ENCODE measurements at places on chromosomes 6 and 20. TPM values are rescaled to one million over a fixed set of nuclear protein-coding genes. Genes with fewer than 3 reads are reported as not detected.

- DNase-seq: no peak
Measured at GRCh38 chr6:129104131-129104530, 221.2 kb downstream of the LAMA2 start.

Gene TBXT
- not detected for total RNA-seq

Gene TRIM15
- total RNA-seq: 0.86 TPM

- DNase-seq: peak; percentile 62
Measured at GRCh38 chr6:21935561-21936028, 342.0 kb downstream of the SOX4 start.

Gene OR12D3
- total RNA-seq: not detected

DNA sequence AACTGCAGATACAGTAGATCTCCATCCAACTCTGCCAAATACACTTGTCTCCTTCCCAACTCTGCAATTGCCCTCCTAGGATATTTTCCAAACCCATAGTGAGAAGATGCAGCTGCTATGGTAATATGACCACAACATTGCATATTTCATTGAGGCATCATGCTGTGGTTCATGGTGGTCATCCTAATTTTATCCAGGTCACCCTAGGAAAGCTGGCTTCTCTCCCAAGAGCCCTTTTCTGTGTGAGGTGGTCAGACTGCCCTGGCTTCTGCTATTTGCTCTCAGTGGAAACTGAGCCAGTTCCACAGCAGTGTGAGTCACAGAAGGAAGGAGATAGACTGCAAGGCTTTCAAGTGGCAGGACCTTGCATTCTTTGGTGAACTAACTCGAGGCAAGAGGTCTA is 5.5 kb downstream of the OGFRL1 start:
- DNase-seq: peak; percentile 8

DNA sequence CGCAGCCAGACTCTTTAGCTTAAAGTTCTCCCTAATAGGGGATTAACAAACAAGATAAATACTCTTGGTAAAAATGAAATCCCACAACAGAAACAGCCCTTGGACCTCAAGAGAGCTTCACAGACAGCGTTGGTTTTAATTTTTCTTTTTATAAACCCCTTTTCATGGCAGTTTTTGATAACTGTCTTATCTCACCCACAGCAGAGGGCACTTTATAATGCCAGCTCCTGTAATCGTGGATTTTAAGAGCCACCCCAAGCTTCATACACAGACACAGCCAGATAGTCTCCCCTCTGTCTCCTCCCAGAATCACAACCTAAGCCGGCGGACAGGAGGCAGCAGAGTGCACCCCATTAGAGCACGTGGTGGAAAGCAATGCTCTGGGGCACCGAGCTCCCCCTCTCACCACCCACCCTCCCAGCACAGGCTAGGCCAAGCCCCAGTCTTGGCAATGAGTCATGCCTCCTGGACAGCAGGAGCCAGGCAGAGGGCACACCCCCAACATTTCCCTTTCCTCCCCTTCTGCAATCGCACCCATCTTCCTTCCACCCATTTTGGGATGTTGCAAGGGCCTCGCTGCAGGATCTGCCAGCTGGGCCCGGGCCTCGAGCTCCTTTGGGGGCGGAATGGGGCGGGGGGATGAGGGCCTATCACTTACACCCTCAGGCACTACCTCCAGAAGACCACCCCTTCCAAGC is 2.4 kb downstream of the JAG1 start:
- peak; percentile 97 for DNase-seq

DNA sequence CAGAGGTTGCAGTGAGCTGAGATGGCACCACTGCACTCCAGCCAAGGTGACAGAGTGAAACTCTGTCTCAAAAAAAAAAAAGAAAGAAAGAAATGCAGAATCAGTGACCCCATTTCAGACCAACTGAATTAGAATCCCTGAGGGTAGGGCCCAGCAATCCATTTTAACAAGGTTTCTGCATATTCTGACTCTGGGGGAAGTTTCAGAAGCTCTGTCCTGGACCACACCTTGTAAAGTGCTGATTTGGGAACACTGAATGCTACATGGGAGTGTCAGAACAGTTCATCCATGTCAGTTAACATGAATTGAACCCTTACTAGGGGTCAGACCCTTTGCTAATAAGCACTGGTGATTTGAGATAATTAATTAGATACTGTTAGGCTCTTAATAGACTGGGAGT is 52.0 kb downstream of the SNAP25 start:
- DNase-seq: no peak

Gene TOMM6
- 229 TPM for total RNA-seq

- peak; percentile 92 for DNase-seq
Measured at GRCh38 chr20:48620507-48621375, 207.1 kb downstream of the PREX1 start.

- DNase-seq: no peak
Measured at GRCh38 chr6:64890609-64891008, 816.4 kb downstream of the EYS start.

DNA sequence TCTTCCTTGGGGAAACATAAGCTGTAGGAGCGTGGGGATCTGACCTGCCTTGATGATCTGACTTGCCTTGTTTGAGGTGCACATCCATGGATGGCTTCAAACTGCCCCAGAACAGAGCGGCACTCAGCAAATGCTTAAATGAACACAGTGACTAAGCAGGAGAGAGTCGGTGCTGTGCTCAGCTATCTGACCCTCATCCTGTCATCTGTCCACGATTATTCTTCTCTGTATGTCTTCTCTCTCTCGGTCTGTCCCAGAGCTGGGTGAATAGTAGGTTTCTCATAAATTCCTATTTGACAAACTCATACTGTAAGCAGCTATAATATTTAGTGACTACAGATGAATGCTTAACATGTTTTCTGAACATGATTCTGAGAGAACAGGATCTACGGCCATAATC is 37.3 kb downstream of the TRAM2 start:
- peak; percentile 63 for DNase-seq

DNA sequence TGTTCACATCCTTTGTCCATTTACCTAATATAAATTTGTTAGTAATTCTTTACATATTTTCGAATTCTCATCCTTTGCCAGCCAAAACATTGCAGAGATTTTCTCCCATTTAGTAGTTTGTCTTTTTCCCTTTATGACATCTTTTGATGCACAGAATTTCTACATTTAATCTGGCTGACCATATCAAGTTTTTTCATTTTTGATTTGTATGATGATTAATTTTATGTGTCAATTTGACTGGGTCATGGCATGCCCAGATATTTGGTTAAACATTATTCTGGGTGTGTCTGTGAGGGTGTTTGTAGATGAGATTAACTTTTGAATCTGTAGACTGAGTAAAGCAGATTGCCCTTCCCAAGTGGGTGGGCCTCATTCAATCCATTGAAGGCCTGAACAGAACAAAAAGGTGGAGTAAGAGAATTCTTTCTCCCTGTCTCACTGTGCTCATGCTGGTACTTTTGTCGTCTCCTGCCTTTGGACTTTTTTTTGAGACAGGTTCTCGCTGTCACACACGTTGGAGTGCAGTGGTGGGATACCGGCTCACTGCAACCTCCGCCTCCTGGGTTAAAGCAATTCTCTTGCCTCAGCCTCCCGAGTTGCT is 72.1 kb upstream of the EPB41L1 start:
- DNase-seq: no peak

GRCh38 chr6:34967461-34967860 is 78.4 kb downstream of the ANKS1A start:
- no peak for DNase-seq

- DNase-seq: no peak
Measured at GRCh38 chr6:157552081-157552747, 171.2 kb downstream of the ZDHHC14 start.

GRCh38 chr6:44161997-44162338 is 3.3 kb downstream of the CAPN11 start:
- peak; percentile 85 for DNase-seq

Gene GNMT
- total RNA-seq: not detected

- no peak for DNase-seq
Measured at GRCh38 chr20:48478806-48479585, 348.8 kb downstream of the PREX1 start.

- no peak for DNase-seq
Measured at GRCh38 chr6:21429291-21429690, 164.3 kb upstream of the SOX4 start.

GRCh38 chr20:12161734-12162133 is 244.0 kb downstream of the BTBD3 start:
- no peak for DNase-seq

Gene TMEM244
- total RNA-seq: 2.7 TPM

GRCh38 chr20:45449528-45449927 is 20.0 kb upstream of the WFDC2 start:
- no peak for DNase-seq

Gene PKIB
- total RNA-seq: 23.7 TPM

Gene SLC32A1
- not detected for total RNA-seq

DNA sequence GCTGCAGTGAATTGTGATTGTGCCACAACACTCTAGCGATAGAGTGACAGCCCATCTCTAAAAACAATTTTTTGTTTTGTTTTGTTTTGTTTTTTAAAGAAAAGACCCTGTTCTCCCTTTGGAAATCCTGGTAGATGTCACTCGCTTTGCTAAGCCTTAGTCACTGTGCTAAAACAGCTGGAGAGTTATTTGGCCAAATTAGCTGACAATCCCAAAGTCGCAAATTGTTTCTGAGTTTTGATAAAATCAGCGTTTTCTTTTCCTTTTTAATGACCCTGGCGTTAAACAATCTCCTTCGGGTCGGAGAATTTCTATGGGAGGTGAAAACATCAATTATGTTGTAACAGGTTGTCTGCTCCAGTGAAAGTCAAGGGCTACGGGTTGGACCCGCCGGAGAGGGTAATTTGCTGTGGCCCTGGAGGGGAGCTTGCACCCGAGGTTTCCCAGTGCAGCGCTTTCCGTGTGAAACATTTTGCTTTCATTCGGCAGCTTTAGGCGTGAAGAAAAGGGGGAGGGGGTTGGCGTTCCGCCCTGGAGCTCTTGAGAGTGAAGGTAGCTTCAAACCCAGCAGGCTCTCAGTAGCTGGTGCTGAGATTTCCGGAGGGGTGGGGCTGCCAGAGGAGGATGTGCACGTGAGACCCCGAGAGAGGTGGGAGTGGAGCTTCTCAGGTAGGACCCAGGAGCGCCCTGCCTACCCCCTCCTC is 296.6 kb downstream of the PHACTR1 start:
- DNase-seq: peak; percentile 35

Gene ID1
- 411 TPM for total RNA-seq

GRCh38 chr6:106512048-106512967 is 117.0 kb downstream of the RTN4IP1 start:
- DNase-seq: peak; percentile 80

DNA sequence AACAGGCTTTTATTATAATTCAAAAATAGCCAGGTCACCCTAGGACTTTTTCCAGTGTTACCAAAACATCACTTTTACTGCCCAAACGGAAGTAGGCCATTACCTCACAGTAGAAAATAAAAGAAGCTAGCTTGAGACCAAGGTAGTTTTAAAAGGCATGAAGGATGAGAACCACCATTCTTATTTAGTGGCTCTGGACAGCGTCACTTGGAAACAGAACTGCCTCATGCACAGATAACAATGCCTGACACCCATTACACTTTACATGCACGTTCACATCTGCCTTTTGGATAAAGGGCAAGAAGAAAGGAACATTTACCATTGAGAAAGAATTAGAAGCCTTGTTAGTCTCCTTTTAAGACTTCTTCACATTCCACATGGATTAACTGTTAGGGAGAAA is 1.9 kb upstream of the PAQR8 start:
- no peak for DNase-seq
